ENCODE measurements at places on chromosomes 5 and 9. TPM values are rescaled to one million over a fixed set of nuclear protein-coding genes. Genes with fewer than 3 reads are reported as not detected.

DNA sequence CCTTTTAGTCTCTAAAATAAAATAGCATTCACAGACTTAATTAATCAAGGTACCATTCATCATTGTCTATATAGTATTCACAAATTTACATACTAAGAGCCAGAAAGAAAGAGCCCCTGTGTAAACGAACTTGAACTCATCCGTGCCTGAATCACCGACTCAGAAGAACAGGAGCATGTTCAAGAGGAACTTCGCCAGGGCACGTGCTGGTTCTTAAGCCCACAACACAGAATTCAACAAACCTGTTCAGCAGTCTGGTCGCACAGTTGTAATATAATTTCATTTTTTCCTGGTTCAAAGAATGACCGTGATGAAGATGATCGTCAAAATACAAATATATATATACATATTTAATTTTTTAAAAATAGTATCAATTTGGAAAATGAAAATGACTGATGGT is 141.9 kb downstream of the CETN3 start:
- no peak for DNase-seq

IL9 gene
- not detected for polyA plus RNA-seq

DNA sequence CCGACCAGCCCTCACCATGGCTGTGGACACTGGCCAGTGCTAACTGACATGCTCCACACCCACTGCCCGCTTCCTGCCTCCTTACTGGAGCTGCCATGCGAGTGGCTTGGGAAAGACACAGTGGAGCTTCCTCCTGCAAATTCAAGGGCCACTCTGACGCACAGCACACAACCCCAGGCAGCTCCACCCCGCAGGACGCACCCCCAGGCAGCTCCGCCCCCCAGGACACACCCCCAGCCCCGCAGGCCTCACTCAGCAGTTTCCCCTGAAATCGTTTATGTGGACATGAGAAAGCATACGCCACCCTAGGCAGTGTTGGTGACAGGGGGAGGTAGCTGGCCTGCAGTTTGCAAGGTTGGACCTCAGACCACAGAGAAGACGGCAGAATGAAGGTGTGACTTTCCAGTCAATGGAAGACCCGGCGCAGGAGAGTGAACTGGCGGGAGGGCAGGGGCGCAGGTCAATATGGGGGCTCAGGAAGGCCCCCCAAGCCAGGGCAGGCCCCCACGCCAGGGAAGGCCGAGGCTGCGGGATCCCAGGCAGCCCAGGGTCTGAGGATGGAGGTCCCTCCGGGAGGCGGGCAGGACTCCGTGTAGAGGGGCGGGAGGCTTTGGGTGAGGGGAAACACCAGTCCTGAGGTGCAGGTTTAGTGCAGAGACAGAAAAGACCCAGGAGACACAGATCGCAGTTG is 21.6 kb downstream of the LPCAT1 start:
- no peak for DNase-seq

GRCh38 chr5:106136061-106136460 is 1534.7 kb downstream of the EFNA5 start:
- DNase-seq, result no peak

GRCh38 chr5:130526708-130527107 is 622.4 kb downstream of the CHSY3 start:
- DNase-seq, result no peak

DNA sequence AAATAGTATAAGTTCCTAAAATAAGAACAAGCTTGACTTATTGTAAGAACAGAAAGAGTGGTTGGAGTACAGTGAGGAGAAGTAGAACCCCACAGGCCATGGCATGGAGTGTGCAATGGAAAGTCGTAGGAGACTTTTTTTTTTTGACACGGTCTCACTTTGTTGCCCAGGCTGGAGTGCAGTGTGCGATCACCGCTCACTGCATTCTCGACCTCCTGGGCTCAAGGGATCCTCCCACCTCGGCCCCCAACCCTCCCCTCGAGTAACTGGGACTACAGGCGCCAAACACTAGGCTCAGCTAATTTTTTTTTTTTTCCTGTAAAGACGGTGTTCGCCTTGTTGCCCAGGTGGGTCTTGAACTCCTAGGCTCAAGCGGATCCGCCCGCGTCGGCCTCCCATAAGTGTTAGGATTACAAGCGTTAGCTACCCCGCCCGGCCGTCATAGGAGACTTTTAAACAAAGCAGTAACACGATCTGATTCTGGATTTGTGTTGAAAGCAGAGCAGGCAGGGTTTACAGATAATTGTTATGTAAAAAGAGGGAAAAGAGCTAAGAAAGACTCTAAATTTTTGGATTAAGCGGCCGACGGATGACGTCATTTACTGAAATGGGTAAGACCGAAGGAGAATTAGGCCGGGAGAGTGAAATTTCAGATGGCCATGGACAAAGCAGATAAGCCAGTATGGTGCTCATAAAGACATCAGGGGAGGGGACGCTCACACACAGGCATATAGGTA is 752 bp downstream of the TSTD2 start:
- DNase-seq, result peak; percentile 19

GRCh38 chr5:154535535-154535934 is 57.5 kb upstream of the HAND1 start:
- DNase-seq, result no peak

PCDHB10 gene
- 0.05 TPM for polyA plus RNA-seq

SIT1 gene
- not detected for polyA plus RNA-seq

- DNase-seq, result no peak
Measured at GRCh38 chr5:171543148-171543815, 123.8 kb downstream of the FGF18 start.

DNA sequence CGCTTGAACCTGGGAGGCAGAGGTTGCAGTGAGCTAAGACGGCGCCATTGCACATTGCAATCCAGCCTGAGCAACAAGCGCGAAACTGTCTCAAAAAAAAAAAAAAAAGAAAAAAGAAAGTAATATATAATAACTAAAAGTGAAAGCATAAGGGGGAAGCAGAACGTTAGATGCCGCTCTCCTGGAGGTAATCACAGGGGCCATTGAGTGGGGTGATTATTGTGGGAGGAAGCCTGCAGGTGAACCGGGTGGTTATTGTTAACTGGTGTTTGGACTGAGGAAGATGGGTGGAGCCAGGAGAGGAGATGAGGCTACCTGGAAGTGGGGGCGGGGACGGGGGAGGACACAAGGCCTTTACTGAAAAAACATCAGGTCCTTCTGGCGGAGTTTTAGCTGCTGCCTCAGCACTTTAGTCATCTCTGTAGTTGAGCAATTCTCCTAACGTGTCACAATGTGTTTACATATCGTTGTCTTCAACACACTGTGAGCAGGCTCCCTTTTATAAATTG is 5.3 kb upstream of the TJP2 start:
- DNase-seq, result no peak

DNA sequence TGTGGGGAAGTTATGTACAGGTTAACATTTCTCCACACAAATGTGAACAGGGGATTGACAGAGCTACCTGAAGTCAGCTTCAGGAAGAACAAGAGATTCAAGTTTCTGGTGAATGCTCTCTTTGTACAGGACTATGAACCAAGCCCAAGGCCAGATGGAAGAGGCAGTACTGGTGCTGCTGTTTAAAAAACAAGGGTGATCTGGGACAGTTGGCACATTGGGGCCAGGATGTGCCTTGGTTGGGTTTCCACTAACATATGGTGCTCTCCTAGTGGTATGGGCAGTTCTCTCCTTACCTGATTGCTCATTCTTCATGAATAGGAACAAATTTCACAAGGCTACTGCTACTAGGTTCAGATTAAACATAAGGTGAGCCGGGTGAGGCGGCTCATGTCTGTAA is 40.0 kb downstream of the MTMR12 start:
- no peak for DNase-seq

GRCh38 chr5:33501899-33502298 is 61.1 kb downstream of the TARS1 start:
- no peak for DNase-seq

- no peak for DNase-seq
Measured at GRCh38 chr5:77095189-77095588, 8.1 kb upstream of the ZBED3 start.

GRCh38 chr5:119357270-119357669 is 1.5 kb downstream of the TNFAIP8 start:
- no peak for DNase-seq

DNA sequence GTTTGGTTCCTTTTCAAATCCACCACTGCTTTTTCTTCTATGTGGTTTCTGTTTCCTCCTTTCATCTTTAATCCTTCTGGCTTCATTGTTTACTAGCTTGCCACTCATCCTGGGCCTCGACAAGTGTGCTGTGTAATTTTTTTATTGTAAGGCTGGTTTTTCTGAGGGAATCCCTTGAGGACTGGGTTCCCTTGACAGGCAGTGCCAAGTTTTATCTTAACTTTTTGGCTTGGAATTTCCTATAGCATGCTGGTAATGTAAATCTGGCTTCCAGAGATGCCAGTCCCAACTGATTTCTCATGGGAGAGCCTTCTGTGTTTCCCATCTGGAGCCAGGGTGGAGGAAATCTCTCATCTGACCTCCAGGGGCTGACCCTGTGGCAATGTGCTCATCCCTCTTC is 184.7 kb downstream of the ROR2 start:
- DNase-seq, result no peak

- DNase-seq, result no peak
Measured at GRCh38 chr5:172883066-172883465, 49.0 kb downstream of the ERGIC1 start.

DNA sequence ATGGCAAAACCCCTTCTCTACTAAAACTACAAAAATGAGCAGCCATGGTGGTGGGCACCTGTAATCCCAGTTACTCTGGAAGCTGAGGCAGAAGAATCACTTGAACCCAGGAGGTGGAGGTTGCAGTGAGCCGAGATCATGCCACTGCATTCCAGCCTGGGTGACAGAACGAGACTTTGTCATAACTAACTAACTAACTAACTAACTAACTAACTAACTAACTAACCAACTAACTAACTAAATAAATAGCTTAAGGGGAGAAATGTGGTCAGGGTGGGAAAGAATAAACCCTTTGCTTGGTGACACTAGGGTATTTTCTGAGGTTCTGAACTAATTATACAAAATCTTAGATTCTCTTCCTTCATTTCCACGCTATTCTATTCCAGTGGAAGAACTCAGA is 184.4 kb upstream of the MEF2C start:
- no peak for DNase-seq

PCDHGB1 gene
- polyA plus RNA-seq, result 0.08 TPM

IFNE gene
- polyA plus RNA-seq, result 3.9 TPM

DNA sequence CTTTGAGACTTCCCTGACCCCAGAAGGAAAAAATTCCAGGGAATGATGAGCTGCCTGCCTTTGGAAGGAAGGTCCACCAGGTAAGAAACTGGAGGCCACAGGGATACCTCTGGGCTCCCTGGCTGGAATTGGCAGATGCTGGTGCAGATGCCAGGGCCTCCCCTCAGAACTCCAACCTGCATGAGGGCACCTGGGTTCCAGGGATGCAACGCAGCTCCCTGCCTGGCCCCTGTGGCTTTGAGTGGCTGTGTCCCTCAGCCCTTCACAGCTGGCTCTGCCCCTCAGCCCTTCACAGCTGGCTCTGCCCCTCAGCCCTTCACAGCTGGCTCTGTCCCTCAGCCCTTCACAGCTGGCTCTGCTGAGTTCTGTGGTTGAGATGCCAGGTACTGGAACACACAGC is 13.9 kb downstream of the KCNMB1 start:
- no peak for DNase-seq
